Activated T-helper 1 cell treated with anti-CD3 and anti-CD28 coated beads, Interleukin-2, amount 50 U/mL, for 16 hours (primary cell): ENCODE measurements at places on chromosomes 5 and 9.

GRCh38 chr9:85536076-85536475 lies 205.7 kb downstream of the AGTPBP1 start:
- no peak for DNase-seq

DNA sequence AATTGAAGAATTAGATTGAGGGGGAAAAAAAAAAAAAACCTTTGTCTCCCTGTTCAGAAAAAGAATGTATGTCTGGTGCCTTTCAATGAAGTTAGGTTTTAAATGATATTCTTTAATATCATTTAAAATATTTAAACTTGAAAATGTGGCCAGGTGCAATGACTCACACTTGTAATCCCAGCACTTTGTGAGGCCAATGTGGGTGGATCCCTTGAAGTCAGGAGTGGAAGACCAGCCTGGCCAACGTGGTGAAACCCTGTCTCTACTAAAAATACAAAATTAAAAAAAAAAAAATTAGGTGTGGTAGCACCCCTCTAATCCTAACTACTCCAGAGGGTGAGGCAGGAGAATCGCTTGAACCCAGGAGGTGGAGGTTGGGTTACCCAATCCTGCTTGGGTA lies 111.1 kb upstream of the RASA1 start:
- no peak for DNase-seq

- DNase-seq, result no peak
Observed at GRCh38 chr5:168186289-168187074, 105.0 kb upstream of the WWC1 start.

GRCh38 chr5:10760096-10760920 lies 726 bp downstream of the DAP start:
- no peak for DNase-seq

DNA sequence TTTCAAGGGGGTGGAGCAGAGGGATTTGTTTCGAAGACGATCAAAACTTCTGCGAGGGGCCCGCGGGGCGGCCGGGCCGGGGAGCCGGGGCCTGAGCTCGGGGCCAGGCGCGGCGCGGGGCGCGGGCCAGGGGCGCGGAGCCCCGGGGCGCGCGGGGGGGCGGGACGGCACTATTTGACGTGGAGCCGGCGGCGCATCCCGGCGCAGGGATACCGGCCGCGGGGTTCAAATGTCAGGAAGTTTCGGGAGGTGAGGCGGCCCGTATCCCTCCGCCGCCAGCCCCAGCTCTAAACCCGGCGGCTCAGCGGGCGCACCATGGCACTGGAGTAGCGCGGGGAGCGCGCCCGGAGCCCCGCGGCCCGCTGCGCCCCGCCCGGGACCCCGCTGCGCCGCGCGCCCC lies at the start of gene LMX1B:
TSS of gene LMX1B (plus strand) at position 278 of the 400 bp plus-strand sequence. CDS start 522 bp downstream, outside the sequence.
- no peak for DNase-seq

- no peak for DNase-seq
Observed at GRCh38 chr9:75891771-75892215, 1.3 kb downstream of the PCSK5 start.

GRCh38 chr9:133493428-133493827 lies 14.5 kb upstream of the SLC2A6 start:
- DNase-seq, result no peak

GRCh38 chr5:124104821-124105220 lies 592.8 kb downstream of the CSNK1G3 start:
- no peak for DNase-seq

DNA sequence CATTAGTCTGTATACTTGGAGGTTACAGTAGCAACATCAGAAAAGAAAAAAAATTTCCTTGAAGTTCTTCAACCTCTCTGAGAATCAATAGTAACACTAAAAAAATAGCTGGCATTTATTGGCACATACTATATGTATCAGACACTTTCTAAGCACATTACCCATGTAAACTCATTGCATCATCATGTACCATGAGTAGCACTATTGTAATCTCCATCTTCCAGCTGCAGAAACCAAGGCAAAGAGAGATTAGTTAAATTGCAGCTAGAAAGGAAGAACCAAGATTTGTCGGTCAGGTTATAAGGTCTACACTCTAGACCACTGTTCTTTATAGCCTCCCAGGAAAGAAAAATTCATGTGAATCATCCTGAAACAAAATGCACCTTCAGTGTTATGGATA lies 31.4 kb upstream of the RAB3C start:
- DNase-seq, result no peak

- DNase-seq, result no peak
Observed at GRCh38 chr5:158869092-158869491, 230.6 kb downstream of the EBF1 start.

DNA sequence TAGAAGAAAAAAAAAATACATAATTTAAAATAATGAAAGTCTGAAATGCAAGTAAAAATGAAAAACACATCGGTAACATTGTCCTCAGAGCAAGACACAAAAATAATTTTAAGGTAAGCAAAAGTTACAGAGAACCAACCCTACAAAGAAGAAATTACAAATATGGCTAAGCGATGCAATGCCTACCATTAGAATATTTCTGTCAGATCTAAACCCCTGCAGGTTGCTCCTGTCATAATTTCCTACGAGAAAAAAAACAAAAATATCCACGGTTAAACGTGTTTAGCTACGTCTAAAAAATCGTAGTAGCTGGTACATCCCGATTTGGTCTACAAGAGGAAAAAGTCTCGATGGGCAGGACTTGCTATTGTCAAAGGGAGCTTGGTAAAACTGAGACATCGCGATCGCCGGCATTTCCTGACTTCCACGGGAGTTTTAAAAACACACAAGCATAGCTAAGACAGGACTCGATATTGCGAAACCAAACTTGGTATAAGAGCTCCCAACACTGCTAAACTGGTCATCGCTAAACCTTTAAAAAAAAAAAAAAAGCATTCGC lies 1.1 kb upstream of the ANXA2R start:
- no peak for DNase-seq

DNA sequence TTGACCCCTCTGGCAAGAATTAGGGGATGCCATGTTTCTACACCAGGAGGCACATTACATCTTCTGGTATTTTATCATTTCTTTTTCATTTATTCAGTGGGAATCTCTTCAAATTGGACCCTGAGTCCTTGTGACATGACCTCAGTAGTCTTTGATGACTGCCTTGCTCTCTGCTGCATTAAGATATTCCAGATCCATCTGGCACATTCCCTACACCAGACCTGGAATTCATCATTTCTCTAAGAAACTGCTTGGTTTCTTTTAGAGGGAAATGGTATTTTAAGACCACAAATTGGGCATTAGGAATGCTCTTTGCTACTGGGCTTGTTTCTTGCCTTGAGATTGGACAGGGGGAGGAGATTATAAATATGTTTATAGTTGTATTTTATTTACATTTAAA lies 61.0 kb downstream of the GALNT10 start:
- no peak for DNase-seq

GRCh38 chr5:147359581-147359980 lies 124.8 kb downstream of the STK32A start:
- no peak for DNase-seq

- DNase-seq, result no peak
Observed at GRCh38 chr5:64165500-64166200, at the start of gene RNF180. Gene RNF180, plus strand, starts transcription at chr5:64165843. Its CDS starts 34,965 bp downstream, at chr5:64200808.

GRCh38 chr5:926417-927171 lies 33.9 kb downstream of the TRIP13 start:
- DNase-seq, result no peak

DNA sequence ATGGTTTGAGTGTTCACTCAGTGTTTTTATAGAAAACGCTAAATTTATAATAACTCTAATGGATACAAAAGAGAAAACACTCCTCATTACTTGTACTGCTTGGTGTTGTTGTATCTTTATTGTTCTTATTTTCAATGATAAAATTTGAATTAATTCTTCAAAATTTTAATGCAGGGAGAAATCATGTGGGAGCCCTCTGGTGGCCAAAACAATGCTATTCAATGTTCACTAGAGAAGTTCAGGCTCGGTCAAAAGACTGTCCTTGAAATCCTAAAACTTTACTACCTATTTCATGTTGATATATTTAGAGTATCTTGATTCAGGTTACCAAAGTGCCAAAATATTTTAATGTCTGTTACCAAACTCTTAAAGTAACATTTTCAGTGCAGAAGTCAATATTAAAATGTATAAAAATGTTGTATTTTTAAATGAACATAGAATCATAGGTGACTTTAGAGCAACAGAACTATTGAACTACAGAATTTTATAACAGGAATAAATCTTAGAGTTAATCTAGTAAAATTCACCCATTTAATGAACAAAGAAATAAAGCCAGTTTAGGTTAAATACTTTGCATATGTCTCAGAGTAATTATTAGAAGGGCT lies 1259.8 kb downstream of the PTPRD start:
- no peak for DNase-seq

- no peak for DNase-seq
Observed at GRCh38 chr5:144812763-144813162, 642.1 kb downstream of the KCTD16 start.

DNA sequence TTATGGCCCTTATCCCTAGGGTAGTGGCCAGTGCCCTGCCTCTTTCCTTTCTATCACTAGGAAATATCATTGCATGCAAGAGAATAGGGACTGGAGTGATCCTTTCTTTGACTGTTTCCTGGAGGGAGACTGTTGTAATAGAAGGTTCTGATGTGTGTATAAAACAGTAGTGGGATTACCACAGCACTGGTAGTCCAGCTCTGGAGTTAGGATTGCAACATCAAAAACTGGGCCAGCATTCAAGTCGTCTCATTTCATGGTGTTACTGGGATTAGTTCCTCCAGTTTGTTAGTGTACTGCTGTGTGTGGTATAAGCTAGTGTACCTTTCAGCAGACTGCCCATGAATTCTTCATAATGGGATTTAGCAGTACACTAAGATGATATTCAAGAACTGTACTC lies 45.8 kb downstream of the KIAA1958 start:
- DNase-seq, result no peak

- no peak for DNase-seq
Observed at GRCh38 chr9:32442433-32442832, 58.0 kb downstream of the ACO1 start.

GRCh38 chr9:38009035-38009501 lies 60.0 kb downstream of the SHB start:
- no peak for DNase-seq

- DNase-seq, result no peak
Observed at GRCh38 chr9:121620777-121621449, 30.5 kb upstream of the DAB2IP start.

DNA sequence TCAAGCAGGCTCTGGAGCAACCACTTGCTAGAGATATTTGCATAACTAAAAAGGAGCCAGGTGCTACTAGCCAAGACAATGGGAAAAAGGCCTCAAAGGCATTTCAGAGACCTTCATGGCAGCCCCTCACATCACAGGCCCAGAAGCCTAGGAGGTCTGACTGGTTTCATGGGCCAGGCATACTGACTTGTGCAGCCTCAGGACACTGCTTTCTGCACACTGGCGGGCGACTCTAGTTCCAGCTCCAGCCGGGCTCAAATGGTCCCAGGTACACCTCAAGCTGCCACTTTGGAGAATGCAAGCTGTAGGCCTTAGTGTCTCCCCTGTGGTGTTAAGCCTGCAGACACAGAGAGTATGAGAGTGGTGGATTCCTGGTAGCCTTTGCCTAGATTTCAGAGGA lies 27.1 kb downstream of the COX7C start:
- DNase-seq, result no peak

DNA sequence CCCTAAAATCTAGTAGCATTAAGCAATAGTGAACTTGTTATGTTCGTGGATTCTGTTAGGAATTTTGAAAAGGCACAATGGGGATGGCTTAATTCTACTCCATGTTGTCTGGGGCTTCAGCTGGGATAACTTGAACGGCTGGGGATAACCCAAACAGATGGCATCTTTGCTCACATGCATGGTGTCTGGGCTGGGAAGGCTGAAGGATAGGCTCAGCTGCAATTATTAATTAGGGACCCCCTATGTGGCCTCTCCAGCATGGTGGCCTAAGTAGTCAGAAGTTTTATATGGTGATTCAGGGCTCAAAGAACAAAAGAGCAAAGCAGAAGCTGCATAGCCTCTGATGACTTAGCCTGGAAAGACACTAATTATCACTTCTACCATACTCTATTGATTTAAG lies 551.1 kb downstream of the PSAT1 start:
- no peak for DNase-seq

DNA sequence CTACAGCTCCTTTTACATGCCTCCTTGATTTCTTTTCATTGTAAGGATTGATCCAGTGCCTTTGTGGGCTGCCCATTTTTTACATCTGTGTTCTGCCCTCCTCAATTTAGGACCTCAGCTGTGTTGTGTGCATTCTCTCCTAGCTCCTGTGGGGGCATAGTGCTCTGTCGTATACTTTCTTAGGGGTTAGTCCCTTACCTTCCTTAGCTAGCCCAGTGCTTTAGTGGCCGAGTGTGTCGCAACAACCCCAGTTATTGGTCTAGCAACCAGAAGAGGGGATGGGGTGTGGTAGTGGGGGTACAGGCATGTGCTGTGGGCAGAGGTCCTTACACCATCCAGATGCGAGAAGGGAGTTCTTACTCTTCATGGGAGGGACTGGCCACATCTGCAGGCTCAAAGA lies 12.1 kb downstream of the MTRR start:
- DNase-seq, result no peak

GRCh38 chr9:36872641-36873040 lies 161.4 kb downstream of the PAX5 start:
- no peak for DNase-seq

- no peak for DNase-seq
Observed at GRCh38 chr9:5113994-5114748, 71.3 kb downstream of the INSL6 start.

GRCh38 chr5:133680830-133681565 lies 68.7 kb upstream of the FSTL4 start:
- DNase-seq, result no peak

- DNase-seq, result no peak
Observed at GRCh38 chr5:173885475-173886010, 2.6 kb upstream of the CPEB4 start.

DNA sequence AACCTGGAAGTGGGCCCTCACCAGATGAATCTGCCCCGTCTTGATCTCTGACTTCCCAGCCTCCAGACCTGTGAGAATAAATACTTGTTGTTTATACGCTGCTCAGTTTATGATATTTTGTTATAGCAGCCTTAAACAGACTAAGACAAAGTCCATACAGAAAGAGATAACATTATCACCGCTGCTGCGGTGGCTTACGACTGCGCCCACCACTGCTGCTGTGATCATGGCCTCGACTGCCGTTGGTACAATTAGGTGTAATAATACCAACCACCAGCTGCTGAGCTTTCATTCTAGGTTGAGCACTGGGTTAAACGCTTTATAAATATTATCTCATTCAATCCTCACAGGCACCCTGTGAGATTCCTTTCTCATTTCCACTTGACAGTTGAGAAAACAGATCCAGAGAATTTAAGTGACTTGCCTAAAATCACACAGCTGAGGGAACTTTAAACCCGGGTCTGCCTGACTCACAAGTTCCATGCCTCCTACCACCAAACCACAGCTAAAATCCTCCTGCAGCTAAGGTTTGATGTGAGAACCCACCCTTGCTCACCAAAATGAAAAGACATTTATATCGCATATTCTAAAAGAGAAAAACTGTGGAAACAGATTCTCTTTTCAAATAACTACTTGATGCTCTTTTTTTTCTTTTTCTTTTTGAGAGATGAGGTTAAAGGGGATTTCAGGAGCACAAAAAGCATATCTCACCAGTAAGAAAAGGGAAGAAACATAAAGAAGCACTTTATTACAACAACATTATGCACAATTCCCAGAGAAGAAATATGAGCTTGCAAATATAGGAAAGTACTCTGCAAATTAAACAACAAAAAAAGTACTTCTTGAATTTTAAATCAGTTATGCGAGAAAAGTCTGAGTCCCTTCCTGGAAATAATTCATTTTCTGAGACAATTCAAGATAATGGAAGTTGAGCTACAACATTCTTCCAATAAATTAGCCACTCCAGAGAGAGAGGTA lies 23.9 kb downstream of the GOLM1 start:
- no peak for DNase-seq

- DNase-seq, result no peak
Observed at GRCh38 chr5:59599729-59600128, 293.8 kb downstream of the PDE4D start.

GRCh38 chr9:119375892-119376291 lies 6.7 kb upstream of the BRINP1 start:
- no peak for DNase-seq
